ENCODE measurements at places on chromosomes 6 and 20.
A peak's percentile ranks its signal among the peaks of the same experiment; 100 is the strongest.

DNA sequence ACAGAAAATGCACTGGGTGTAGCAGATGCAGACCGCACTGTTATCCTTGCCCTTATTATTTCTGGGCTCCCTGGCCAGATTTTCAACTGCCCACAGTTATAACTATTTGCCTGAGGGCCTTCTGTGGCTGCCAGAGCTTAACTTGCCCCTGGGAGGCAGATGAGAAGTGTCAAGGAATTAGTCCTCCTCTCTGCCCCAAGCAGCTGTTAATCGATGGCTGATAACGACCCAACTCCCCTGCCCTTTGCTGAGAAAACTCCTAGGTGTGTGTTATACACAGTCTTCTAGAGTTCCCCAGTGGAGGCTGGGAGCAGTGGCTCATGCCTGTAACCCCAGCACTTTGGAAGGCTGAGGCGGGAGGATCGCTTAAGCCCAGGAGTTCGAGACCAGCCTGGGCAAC, 44.4 kb upstream of the SHLD1 start:
- no peak for DNase-seq

- DNase-seq: no peak
Measured at GRCh38 chr6:91267246-91267645, 680.4 kb upstream of the MAP3K7 start.

DNA sequence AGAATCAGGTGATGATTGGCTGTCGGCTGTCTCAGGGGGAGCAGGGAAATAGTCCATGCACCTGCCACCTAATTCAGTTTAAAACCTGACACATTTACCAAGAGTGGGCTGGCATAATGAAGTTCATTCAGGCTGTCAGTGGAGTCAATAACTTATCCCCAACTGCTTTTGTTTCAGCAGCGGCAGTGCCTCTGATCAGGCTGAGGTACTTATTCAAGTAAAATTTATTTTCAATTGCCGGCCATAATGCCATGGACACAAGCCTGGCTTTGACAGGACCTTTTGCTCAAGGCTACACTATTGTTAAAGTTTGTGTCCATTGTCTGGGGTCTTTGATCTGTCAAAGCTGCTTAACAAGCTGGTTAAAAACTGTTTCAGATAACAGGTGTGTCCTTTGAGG, 20.6 kb downstream of the OLIG3 start:
- no peak for DNase-seq

DNA sequence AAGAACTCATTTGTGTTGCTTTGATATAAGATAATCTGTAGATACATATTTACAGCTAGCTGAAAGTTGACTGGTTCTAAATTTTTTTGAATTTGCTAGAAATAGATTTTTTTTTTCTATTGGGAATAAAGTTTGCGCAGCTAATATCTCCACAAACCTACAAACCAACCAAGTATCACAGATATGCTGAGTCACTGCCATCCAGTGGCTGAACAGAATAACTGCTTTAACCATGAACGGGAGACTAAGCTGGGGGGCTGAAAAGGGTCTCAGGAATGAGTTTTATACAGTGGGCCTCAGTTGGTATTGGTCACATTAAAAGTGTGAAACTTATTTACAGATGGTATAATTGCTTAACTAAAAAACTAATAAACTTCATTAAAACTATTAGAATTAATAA, 326.7 kb upstream of the CNR1 start:
- DNase-seq: no peak

- no peak for DNase-seq
Measured at GRCh38 chr6:2746557-2747061, 4.1 kb downstream of the MYLK4 start.

DNA sequence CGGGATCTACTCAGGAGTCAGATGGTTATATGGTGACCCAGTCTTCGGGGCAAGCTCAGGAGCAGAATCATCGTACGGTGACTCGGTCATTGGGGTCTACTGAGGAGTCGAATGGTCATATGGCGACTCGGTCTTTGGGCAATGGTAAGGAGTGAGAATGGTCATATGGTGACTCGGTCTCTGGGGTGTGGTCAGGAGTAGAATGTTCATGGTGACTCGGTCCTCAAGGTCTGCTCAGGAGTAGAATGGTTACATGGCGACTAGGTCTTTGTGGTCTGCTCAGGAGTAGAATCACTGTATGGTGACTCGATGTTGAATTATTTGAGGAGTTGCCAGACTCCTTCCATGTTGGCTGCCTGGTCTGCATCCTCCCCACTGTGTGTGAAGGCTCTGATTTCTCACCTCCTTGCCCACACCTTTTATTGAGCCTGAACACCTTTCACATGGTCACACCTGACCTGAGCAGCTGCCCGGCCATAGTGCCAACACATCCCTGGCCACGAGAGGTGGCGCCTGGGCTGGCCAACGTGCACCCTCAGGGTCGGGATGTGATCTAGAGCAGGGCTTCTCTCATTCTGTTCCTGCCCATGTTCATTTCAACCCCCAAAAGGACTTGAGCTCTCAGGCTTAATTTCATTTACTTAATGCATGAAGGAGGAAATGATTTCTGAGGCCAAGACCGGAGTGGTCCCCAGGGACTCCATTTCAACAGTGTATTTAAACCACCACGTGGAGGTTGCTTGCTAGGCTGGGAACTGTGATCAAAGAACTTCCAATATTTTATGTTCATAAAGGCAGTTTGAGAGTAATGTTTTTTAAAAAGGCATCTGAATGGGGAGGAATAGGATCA, 119.5 kb downstream of the PHACTR3 start:
- DNase-seq: no peak

- DNase-seq: no peak
Measured at GRCh38 chr6:23435126-23435525, 690.9 kb upstream of the NRSN1 start.

DNA sequence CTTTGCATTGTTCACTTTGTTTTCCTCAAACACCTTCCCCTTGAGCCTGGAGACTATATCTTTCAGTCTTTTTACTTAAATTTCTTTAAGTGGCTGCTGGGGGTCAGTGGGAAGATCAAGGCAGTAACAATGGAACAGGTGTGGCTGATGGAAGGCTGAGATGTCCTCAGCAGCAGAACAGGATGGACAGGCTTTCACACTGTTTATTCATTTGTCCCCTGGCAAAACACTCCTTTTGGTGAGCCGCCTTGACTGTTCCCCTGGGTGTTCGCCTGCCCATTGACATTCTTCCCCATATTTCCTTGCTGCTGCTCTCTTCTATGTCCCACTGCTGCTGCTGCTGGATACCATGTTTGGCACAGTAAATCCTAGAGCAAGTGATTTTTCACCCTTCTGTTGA, 38.1 kb downstream of the RNF144B start:
- no peak for DNase-seq

- no peak for DNase-seq
Measured at GRCh38 chr6:32761072-32761471, 2.3 kb downstream of the HLA-DQB2 start.

DNA sequence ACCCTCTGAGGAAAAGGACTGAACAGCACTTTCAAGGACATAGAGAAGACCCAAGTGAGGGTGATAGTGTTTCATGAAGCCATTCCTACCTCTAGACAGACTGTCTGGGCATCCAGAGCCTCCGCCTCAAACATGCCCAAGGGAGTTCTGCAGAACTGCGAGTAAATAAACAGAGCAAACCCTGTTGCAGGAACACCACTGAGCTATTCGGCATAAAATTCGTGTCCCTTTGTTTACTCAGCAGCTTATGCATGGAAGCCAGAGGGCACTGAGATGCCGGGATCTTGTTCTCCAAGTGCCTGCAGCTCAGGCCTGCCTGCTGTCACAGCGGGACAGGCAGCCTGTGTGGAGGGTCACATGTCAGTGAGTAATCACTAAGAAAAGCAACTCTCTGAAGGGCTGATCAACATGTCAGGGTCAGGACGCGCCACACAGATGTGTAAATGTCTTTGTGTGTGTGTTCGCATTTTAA, 164.9 kb upstream of the HEY2 start:
- no peak for DNase-seq

GRCh38 chr6:3504354-3504753, 47.5 kb upstream of the SLC22A23 start:
- no peak for DNase-seq

GRCh38 chr20:53170196-53170595, 198.0 kb downstream of the TSHZ2 start:
- DNase-seq: no peak

GRCh38 chr6:24401458-24401857, 1.3 kb upstream of the MRS2 start:
- DNase-seq: no peak

GRCh38 chr20:12827816-12828385, 180.9 kb upstream of the SPTLC3 start:
- DNase-seq: no peak

DNA sequence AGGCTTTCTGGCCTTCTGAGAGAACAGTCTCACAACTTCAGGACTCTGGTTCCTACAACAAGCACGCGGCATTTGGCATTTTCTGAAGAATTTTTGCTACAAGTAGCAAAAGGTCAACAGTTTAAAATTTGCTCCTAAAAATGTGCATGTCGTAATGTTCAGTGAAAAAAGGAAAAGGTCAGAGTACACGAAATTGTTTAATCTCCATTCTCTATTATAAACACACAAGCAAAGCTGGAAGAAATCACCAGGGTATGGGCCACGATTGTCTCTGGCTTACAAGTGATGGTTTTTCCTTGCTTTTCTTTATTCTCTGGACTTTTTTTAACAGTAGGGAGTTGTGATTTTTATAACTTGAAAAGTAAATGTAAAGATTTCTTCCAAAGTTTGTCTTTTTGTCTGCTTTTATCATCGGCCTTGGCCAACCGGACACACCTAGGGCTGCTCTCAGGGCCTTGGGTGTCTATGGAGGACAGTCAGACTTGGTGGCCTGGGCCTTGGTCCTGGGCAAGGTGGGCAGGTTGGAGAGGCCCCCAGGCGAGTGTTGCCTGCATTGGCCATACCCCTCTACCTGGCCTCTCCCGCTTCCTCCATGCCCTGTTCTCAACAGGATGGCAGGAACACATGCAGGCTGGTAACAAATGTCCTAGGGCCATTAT, 32.4 kb downstream of the PLEKHG1 start:
- DNase-seq: no peak

GRCh38 chr6:136524339-136524935, 25.8 kb downstream of the MAP7 start:
- DNase-seq: no peak

DNA sequence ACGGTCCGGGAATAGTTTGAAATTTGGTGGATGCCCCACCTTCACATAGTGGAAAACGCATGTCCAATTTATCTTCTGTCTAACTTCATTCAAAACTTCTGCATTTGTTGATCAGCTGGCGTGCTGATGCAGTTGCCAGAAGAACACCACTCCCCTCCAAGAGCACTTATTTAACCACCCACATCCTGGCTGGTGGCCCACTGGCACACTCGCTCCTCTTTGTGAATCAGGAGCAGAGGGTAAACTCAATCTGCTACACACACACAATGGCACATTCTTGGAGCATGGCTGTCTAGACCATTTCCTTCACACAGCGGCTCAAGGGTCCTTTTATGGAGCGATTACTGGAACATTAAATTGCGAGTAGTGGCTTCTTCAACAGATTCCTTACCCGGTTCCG, 55.1 kb upstream of the CEP162 start:
- DNase-seq: no peak

DNA sequence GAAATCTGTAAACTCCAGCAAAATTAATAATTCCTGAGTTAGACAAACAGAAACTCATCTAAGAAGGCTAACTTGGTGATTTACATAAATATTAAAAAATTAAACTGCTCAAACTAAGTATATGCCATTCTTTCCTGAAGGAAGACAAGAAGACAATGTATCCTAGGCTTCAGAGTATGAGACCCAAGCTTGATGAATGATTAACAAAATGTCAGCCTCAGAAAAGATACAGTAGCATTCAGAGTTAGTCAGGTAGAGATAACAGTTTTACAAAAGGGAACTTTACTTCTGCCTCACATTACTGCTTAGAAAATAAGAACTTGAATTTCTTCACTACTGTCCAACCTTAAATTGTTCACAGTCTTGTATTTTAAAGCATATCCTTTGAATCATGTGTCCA, 12.0 kb downstream of the CSNK2A1 start:
- no peak for DNase-seq

GRCh38 chr6:142945446-142946180, 637 bp upstream of the HIVEP2 start:
- peak; percentile 31 for DNase-seq

DNA sequence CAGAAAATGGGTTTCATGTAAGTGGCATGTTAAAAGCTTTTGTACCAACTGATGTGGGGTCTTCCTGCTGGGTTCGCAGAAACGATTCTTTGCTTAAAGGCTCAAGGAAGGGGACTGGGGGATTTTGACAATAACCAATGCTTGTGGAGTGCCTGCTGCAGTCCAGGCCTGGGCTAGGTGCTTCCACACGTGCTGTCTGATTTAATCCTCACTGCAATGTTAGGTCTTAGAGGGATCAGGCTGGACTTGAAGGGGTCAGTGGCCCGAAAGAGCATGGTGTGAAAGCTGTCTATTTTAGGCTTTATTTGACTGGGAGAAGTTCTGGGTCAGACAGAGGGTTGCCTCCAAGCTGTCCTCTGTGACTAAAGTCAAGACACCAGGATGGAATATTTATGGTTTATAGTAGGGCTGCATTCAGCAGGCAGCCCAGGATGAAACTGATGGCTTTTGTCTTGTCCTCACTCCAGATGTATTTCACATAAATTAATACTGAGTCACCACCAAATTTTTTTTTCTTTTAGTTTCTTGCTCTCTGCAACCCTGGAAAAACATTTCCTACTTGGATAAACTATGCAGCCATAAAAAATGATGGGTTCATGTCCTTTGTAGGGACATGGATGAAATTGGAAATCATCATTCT, 219.1 kb downstream of the ZMYND8 start:
- no peak for DNase-seq

- DNase-seq: no peak
Measured at GRCh38 chr6:17948725-17949124, 38.7 kb downstream of the KIF13A start.

GRCh38 chr20:7087803-7088202, 320.3 kb downstream of the BMP2 start:
- no peak for DNase-seq

GRCh38 chr20:49291200-49291599, 13.3 kb upstream of the ZNFX1 start:
- DNase-seq: no peak

GRCh38 chr6:30790724-30791383, 46.5 kb upstream of the IER3 start:
- DNase-seq: no peak

GRCh38 chr6:56999049-56999448, 44.1 kb downstream of the BEND6 start:
- no peak for DNase-seq

DNA sequence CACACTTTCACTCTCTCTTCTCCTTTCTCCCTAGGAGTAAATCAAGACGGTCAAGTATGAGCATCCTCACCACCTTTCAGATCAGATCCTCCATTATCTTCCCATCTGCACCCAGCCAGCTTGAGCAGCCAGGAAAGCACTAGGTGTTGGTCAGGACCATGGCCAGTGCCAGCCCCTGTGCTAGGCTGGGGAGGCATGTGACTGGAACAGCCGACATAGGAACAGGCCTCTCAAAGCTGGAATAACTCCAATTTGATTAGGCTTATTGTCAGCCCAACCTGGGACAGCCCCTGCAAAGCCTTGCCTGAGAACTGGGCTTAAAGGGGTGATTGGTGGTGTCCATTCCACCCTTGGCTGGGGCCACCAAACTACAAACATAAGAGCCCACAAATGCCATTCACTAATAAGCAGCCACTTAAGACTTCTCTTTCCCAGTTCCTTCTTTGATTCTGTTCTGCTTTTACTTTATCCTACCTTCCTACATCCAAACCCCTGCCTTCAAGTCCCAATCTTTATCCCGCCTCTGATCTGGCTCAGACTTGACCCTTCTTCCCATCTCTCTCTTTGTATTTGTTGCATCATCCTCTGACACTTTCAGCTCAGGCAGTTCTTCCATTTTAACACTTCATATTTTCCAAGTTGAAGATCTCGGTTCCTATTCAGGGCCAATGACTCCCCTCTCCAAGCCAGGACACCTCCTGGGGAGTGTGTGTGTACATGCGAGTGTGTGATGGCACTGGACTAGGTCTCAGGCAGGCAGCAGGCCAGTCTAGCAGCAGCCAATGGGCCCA, 4.5 kb upstream of the TREM2 start:
- no peak for DNase-seq
